ENCODE measurements at places on chromosomes 11 and 22. TPM values are rescaled to one million over a fixed set of nuclear protein-coding genes. Genes with fewer than 3 reads are reported as not detected.

- no peak for DNase-seq
- no peak overlapping the region for H3K27ac ChIP-seq
- no peaks in the 10 kb centered on the region for H3K4me1 ChIP-seq
- H3K36me3 ChIP-seq, result 0 out of 2 replicates have a peak, but pooled peaks cover 3% of the 10 kb centered on the region
- H3K4me3 ChIP-seq, result no peak overlapping the region
- no peaks in the 10 kb centered on the region for H3K27me3 ChIP-seq
These were observed 15.7 kb downstream of the PLAAT3 start for GRCh38 chr11:63598556-63598955.

- H3K36me3 ChIP-seq, result no peaks in the 10 kb centered on the region
- H3K4me1 ChIP-seq, result no peaks in the 10 kb centered on the region
- H3K4me3 ChIP-seq, result peak within 1 kb of the TSS; percentile 0
- no peaks in the 10 kb centered on the region for H3K27me3 ChIP-seq
- H3K27ac ChIP-seq, result no peak within 1 kb of the TSS
- DNase-seq, result no peak
These were observed at the start of gene CASP1 for GRCh38 chr11:105034813-105035620. TSS of gene CASP1 (minus strand) at chr11:105035144. CDS start at chr11:105035113, 31 bp downstream.

GRCh38 chr11:78031629-78032028, 8.6 kb upstream of the KCTD14 start:
- no peak overlapping the region for H3K4me3 ChIP-seq
- peaks cover 62% of the 10 kb centered on the region for H3K4me1 ChIP-seq
- no peaks in the 10 kb centered on the region for H3K36me3 ChIP-seq
- H3K27me3 ChIP-seq, result no peaks in the 10 kb centered on the region
- H3K27ac ChIP-seq, result no peak overlapping the region

GRCh38 chr22:48098243-48098920, 1335.9 kb downstream of the TBC1D22A start:
- no peaks in the 10 kb centered on the region for H3K4me1 ChIP-seq
- H3K27ac ChIP-seq, result no peak overlapping the region
- DNase-seq, result no peak
- H3K27me3 ChIP-seq, result peaks cover 96% of the 10 kb centered on the region
- H3K4me3 ChIP-seq, result no peak overlapping the region
- H3K36me3 ChIP-seq, result no peaks in the 10 kb centered on the region

TBX10 gene
- total RNA-seq, result not detected

Data from PC-9 (cell line).